ENCODE measurements at places on chromosomes 5 and 9. TPM values are rescaled to one million over a fixed set of nuclear protein-coding genes. Genes with fewer than 3 reads are reported as not detected.

DNA sequence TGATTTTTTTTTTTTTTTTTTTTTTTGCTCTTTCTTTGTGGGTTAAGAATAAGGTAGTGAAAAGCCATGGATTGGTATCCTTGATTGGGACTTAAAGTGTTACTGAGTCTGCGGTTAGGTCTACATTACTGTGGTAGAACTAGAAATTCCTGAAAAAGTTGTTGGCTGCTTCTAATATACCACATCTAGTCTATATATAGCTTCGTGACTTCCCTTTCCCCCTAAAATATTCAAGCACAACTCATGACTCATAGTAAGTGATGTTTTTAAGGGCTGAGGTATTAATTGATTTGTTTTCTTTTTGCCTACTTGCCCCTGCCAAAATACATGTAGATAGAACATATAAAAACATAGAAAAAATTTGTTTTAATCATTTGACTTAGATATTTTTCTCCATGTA is 247.6 kb downstream of the TMEM232 start:
- DNase-seq, result no peak

Gene SV2C
- 0.02 TPM for total RNA-seq

Gene RNF224
- not detected for total RNA-seq

Gene CXCL14
- not detected for total RNA-seq

Gene PCDHB15
- total RNA-seq, result not detected

GRCh38 chr5:127398508-127398907 is 107.9 kb downstream of the MEGF10 start:
- no peak for DNase-seq

DNA sequence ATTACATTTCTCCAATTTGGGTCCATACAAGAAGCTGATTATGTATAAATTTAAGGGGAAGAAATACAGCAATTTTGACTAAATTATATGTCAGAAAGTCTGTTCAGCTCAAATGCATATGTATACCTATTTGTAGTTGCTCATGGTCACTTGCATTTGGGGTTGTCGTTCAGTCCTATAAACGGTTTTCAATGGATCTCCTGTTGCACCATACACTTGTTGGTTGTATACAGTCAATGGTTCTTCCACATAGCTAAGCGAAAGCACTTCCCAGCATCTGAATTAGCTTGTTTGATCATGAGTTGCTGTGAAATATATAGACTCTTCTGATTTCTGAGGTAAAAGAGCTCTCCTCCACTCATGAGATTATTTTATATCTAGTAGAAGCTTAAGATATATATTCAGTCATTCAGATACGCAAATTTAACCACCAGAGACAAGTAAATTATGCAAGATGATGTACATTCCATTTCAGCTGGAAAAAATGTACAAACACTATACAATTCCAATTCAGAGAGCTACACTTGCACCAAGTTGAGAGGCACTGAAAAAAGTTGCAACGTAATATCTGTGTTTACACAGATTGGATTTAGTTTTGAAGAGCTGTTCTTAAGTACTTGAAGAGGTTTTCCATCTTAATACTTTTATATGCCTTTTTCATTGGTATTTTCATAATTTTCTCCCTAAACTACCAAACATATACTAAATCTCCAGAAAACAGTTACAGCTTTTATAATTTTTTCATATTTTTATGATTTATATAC is 64.4 kb upstream of the POU5F2 start:
- no peak for DNase-seq

GRCh38 chr5:151249281-151249680 is 3.7 kb upstream of the GM2A start:
- DNase-seq, result no peak

DNA sequence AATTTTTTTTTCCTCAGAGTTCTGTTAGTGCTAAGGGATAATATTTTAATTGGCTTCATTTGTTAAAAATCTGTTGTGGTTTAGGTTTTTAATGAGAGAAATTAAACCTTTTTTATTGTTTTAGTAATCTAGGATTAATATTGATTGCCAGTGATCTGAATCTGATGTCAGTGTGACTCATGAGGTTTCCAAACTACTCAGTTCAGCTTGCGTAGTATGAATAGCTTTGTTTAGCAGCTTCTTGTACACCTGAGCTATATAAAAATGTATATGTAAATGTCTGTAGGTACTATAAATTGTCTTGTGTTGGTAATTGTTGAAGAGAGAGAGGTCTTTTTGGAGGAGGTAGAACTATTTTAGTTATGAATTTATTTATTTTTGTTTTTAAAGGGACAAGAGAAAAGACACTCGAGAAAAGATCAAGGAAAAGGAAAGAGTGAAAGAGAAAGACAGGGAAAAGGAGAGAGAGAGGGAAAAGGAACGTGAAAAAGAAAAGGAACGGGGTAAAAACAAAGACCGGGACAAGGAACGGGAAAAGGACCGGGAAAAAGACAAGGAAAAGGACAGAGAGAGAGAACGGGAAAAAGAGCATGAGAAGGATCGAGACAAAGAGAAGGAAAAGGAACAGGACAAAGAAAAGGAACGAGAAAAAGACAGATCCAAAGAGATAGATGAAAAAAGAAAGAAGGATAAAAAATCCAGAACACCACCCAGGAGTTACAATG is 26.3 kb downstream of the SREK1 start:
- no peak for DNase-seq

DNA sequence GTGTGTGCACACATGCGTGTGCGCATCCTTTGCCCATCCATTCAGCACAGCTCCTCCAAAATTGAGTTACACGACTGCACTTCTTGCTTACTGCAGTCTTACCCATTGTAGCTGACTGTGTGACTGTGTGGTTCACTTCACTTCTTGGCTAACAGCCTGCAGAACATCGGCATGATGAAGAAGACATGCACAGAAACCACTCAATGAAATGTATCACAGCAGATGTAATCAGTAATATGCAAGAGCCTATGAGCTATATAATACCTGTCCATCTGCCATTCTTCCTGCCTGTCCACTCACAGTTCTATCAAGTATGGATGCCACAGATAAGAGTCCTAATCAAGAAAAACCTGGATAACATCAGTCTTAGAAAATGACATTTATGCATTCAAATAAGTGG is 83.9 kb downstream of the TRPM3 start:
- DNase-seq, result no peak

GRCh38 chr5:6656680-6657079 is 23.4 kb downstream of the SRD5A1 start:
- no peak for DNase-seq

- DNase-seq, result no peak
These were observed 525.7 kb downstream of the TLE4 start for GRCh38 chr9:80097476-80097875.

DNA sequence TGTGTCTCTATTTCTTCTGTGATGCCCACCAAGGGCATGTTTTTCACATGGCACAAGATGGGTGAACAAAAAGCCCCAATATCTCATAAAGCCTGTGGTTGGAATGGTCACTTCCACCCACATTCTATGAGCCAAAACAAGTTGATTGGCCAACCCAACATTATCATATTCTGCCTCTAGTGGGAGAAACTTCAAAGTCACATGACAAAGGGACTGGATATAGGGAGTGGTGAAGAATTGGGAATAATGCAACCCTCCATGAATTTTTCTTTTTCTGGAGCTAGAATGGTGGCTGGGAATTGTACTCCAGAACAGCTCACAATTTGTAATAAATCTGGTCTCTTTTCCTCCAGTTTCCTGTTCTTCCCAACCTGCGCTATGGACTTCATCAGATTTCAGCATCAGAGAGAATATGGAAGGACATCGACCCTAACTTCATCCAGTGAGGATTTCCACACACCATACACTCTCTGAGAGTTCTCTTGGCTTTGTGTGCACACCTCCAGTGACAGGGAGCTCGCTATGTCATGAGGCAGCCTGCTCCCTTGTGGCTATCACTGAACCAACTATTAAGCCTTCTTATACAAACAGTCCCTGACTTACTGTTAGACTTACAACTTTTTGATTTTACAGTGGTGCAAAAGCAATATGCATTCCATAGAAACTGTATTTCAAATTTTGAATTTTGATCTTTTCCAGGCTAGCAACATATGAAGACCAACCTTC is 12.0 kb upstream of the B4GALT1 start:
- DNase-seq, result no peak

DNA sequence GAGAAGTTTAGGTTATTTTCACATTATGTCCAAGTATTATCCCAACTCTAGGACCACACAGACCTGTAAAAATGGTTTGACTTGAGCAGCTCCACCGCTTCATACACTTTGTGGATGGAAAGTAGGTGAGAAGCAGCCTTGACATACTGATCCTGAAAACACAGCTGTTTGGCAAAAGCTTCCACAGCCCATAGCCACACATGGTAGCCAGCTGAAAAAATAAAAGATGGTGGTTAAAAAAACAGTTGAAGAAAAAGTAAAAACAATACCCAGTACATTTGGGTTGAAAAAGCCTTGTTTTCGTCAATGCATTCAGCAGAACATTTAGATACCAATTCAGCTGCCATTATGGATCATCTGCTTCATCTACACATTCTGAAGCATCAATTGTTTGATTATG is 36.7 kb downstream of the GEMIN5 start:
- no peak for DNase-seq

Gene CTXN3
- not detected for total RNA-seq

- DNase-seq, result no peak
These were observed 9.3 kb upstream of the MYOT start for GRCh38 chr5:137858223-137858916.

Gene BTNL3
- not detected for total RNA-seq

DNA sequence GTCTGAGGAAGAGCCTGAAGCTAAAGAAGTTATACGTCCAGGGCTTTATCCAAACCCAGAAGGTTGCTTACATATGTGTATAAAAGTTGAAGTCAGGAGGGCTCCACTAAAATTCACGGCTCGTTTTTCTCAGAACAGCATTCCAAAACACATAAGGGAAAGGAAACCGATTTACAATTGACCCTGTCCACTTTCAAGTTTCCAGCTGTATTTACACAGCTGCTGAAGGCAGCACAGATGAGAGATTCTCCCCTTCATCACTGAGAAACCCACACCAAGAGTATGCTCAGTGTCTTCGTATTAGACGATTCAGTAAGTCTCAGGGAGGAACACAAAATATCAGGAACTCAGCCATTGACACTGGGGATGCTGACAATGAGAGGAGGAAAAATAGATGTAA is 5.9 kb upstream of the NREP start:
- DNase-seq, result no peak

GRCh38 chr5:151222054-151222789 is 1.7 kb downstream of the CCDC69 start:
- no peak for DNase-seq

GRCh38 chr9:135662758-135663450 is at the start of gene LCN9:
Gene LCN9, plus strand, starts transcription at chr9:135663309. Its CDS starts 13 bp downstream, at chr9:135663322.
- DNase-seq, result no peak

GRCh38 chr5:159100782-159101646 is 1.3 kb upstream of the EBF1 start:
- no peak for DNase-seq

- DNase-seq, result no peak
These were observed 77.0 kb downstream of the IQGAP2 start for GRCh38 chr5:76479973-76480667.

Gene PCDHAC1
- not detected for total RNA-seq

- DNase-seq, result no peak
These were observed 26.4 kb upstream of the LNPEP start for GRCh38 chr5:96909435-96909834.

DNA sequence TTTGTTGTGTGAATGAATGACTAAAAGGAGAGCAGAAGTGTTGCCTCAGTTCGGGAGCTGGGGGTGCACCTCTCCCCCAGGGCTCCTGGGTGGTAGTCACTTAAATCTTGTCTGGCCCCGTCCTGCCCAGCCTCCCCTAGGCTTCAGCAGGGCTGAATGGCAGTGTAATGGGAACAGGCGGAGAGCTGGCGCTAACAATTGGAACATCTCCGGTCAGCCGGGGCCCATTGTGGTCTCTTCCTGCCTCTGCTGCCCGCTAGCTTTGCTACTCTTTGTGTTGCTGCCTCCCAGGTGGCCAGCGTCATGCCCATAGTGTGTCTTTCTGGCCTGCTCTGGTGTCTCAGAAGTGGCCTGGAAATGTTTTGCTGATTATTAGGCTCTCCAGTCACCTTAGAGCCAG is 62.3 kb downstream of the RGS3 start:
- no peak for DNase-seq

- no peak for DNase-seq
These were observed 291.6 kb upstream of the PAPPA start for GRCh38 chr9:115862021-115862420.

DNA sequence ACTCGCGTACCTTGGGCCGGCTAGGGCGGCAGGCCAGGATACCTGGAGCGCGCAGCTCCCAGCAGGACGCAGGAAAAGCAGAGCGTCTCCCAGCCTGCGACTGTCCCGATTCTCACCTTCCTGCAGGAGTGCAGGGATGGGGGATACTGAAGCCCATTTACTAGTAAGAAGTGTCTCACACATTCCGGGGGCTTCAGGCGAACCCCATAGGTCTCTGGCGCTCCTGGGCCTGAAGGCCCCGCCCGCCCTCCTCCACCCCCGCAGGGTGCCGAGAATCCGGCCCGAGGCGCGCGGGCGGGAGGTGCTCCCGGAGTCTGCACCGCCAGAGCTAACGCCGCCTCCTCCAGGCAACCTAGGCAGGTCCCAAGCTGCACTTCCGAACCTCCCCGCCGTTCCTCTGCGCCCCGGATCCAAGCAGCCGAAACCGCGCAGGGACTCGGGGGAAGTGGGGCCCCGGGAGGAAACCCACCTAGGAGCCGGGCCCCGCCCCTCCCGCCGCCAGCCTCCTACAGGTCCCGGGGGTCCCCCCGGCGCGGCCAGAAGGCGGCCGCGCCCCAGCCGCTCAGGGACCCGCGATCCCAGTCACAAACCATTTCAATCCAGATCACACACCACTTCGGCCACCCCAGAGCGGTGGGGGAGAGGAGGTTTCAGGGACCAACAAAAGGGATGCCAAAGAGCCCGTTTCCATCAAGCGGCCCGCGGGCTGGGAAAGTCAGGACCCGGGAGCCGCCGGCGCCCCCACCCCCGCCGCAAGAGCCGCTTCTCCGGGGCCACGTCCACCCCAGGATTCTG is 1.2 kb downstream of the ROR2 start:
- DNase-seq, result peak; percentile 52

DNA sequence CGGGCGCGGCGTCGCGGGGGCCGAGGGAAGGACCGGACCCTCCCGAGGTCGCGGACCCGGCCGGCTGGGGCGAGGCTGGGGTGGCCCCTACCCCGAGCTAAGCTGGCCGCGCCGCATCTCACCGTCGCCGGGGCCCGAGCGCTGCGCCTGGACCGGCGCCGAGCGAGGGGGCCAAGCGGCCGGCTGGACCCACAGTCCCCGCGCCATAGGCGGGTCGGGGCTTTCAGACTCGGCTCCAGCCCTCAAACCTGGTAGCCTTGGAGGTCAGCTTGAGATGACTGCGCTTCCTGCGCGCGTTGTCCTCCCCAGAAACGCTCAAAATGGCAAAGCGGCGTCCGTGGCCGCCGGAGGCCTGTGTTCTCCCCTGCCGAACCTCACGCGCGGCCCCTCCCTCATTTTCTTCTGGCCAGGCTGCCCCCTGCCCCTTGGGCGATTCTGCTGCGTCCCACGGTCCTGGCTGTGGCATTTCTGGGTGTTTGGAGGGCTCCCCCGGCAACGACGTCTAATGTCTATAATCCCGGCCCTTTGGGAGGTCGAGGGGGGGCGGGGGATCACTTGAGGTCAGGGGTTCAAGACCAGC is 8.7 kb upstream of the GRIN1 start:
- DNase-seq, result peak; percentile 16

- DNase-seq, result no peak
These were observed 215.9 kb downstream of the NXNL2 start for GRCh38 chr9:88750832-88751360.
